Cerebellar nuclear complex (tissue), 1 donor: ENCODE measurements at places on chromosomes 13 and 19.

- no peak for DNase-seq
These were observed 26.0 kb upstream of the IRS2 start for GRCh38 chr13:109812382-109812781.

DNA sequence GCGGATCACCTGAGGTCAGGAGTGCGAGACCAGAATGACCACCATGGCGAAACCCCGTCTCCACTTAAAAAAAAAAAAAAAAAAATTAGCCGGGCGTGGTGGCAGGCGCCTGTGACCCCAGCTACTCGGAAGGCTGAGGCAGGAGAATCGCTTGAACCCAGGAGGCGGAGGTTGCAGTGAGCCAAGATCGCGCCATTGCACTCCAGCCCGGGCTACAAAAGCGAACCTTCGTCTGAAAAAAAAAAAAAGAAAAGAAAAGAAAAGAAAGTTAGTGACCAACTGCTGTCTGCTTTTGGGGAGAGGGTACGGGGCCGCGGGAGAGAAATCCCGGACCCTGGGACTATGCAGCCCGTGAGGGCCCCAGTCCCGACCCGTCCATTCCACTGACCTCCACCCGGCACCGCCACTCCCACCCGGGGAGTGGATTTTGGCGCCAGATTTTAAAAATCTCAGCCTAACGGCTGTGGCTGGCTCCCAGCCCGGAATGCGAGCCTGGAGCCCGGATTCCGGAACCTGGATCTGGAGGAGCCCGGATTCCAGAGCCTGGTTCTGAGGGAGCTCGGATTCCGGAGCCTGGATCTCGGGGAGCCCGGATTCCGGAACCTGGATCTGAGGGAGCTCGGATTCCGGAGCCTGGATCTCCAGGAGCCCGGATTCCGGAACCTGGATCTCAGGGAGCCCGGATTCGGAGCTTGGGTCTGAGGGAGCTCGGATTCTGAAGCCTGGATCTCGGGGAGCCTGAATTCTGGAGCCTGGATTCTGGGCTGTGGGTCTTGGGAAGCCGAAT, 6.1 kb upstream of the LMNB2 start:
- peak; percentile 74 for DNase-seq

DNA sequence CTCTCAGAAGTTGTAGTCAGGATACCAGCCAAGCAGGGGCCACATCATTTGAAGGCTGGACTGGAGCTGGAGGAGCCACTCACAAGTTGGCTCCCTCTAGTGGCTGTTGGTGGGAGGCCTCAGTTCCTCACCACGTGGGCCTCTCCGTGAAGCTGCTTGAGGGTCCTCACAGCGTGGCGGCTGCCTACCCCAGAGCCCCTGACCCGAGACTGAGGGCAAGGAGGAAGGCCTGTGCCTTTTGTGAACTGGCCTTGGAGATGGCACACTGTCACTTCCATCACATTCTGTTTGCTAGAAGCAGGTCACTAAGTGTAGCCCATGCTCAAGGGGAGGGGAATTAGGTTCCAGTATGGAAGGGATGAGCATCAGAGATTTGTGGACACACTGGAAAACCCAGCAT, 14.6 kb downstream of the GNA11 start:
- peak; percentile 23 for DNase-seq

DNA sequence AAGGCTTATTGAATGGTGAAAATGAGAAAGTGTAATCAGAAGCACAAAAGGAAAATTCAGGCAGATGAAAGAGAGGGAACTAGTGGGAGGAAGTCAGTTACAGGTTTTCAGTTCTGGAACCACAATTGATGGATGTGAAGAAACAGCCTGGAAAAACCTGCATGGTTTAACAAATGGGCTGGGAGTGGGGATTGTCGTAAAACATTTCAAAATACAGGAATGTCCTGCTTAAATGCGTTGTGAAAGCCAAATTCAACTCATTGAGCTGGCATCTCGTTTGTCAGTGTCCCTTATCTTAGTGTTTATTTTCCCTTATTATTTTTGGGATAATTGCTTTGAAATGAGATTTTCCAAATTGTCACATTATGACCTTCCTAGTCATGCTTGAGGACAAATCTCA, 106.5 kb upstream of the RFC3 start:
- no peak for DNase-seq

GRCh38 chr13:72204291-72204690, 337.3 kb upstream of the DACH1 start:
- no peak for DNase-seq

- DNase-seq = no peak
These were observed 1.3 kb upstream of the EDNRB start for GRCh38 chr13:77919921-77920294.

- no peak for DNase-seq
These were observed 199.0 kb downstream of the KATNAL1 start for GRCh38 chr13:30108216-30108912.

DNA sequence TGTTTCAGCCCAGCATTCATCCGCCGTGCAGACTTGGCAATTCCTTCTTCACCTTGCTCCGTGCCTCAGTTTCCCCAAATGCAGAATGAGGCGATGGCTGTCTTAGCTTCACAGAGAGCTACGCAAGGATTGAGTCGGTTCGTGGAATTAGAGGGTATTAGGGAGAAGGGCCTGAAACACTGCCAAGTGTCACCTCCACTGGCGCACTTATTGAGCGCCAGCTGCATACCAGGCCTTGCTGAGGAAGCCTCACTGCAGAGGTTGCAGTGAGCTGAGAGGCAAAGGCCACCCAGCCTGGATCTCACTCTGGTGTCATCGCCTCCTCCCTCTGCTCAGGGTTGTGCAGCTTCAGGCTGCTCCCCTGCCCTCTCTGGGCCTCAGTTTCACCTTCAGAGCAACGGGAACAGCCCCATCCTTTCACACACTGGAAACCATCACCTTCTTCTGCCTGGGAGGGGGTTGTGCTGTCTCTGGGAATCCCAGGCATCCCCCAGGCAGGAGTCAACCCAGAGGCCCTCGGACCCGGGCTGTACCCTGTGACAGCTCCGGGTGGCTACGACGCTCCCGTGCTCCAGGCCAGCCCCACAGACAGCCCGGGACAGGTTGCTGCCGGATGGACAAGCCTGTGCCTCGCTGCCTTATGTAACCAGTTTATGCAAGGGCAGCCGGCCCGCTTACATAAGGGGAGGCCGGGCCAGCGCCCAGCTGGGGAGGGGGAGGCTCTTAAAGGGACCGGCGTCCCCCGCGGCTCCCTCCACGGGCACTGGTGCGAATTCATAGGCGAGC, 31.9 kb downstream of the NFIC start:
- DNase-seq = no peak

GRCh38 chr13:36921631-36922301, 1.7 kb upstream of the SMAD9 start:
- no peak for DNase-seq

- no peak for DNase-seq
These were observed at the start of gene KLK12 for GRCh38 chr19:51034704-51035103. KLK12 (minus strand) TSS chr19:51035002; CDS start chr19:51034621, 381 bp downstream.

DNA sequence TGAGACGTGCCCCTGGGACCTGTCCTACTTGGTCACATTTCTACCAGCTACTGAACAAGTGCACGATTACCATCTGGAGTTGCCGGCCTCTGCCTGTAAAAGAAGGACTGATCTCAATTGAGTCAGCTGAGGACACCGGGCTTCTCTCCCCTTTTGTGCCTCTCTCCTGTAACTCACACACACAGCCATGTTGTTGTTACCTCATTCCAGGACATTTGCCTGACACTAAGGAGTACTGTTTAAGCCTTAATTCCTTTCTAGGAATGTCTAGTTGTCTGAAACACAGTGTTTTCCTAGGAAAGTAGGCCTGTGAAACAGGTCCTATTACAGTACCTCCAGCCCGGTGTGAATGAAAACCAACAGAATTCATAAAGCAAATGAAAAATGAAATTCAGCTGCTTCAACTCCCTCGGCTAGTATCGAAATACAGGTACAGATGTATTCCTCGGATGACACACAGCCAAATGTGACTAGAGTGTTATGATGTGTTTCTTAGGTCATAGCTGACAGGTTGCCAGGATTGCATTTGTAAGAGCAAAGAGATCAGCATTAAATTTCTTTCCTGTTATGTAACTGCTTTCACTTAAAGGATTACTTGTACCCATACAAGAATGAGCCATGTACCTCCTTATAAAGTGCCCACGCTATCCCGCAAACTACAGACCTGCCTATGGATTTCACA, 152.0 kb upstream of the IRS2 start:
- no peak for DNase-seq

- DNase-seq = no peak
These were observed 150.1 kb upstream of the TSC22D1 start for GRCh38 chr13:44726214-44726613.

GRCh38 chr19:6103217-6103644, 7.1 kb downstream of the RFX2 start:
- peak; percentile 25 for DNase-seq
